ENCODE measurements at places on chromosomes 7 and 10. TPM values are rescaled to one million over a fixed set of nuclear protein-coding genes. Genes with fewer than 3 reads are reported as not detected.
A peak's percentile ranks its signal among the peaks of the same experiment; 100 is the strongest.

The SHH gene
- total RNA-seq, result 0.25 TPM

DNA sequence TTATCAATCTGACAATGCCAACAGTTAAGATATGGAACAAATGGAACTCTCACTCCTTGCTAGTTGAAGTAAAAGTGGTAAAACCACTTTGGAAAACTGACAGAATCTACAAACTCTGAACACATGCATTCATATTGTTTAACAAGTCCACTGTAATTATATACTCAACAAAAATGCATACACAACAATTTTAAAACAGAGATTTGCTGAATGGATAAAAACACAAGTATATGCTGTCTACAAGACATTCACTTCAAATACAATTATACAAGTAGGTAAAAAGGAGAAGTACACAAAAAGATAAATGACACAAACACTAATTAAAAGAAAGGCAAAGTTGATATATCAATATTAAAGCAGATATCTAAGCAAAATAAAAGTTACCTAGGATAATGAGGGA lies 9.2 kb upstream of the WNT2 start:
- DNase-seq, result no peak
- H3K36me3 ChIP-seq, result no peaks in the 10 kb centered on the region
- H3K4me1 ChIP-seq, result no peaks in the 10 kb centered on the region
- H3K27ac ChIP-seq, result no peak overlapping the region
- H3K27me3 ChIP-seq, result no peaks in the 10 kb centered on the region
- no peak overlapping the region for H3K4me3 ChIP-seq

DNA sequence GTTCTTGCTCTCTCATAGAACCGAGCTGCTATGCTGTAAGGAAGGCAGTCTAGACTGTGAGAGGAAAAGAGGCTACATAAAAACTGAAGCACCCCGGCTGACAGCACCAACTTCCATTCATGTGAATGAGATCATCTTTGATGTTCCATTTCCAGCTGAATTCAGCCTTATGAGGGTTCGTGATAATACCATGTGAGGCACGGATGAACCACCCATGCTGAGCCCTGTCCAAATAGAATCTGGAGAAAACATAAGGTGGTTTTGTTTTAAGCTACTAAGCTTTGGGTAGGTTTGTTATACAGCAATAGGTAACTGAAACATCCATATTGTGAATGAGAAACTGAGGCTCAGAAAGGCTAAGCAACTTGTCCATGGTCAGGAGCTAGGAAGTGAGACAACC lies 6.9 kb upstream of the VAX1 start:
- H3K4me3 ChIP-seq, result no peak overlapping the region
- H3K4me1 ChIP-seq, result no peaks in the 10 kb centered on the region
- no peak overlapping the region for H3K27ac ChIP-seq
- no peak for DNase-seq
- no peaks in the 10 kb centered on the region for H3K36me3 ChIP-seq
- no peaks in the 10 kb centered on the region for H3K27me3 ChIP-seq

The CHN2 gene
- total RNA-seq, result 11.0 TPM

- H3K27ac ChIP-seq, result no peak overlapping the region
- no peaks in the 10 kb centered on the region for H3K27me3 ChIP-seq
- no peaks in the 10 kb centered on the region for H3K4me1 ChIP-seq
- no peak overlapping the region for H3K4me3 ChIP-seq
These were observed 24.0 kb upstream of the DPYSL4 start for GRCh38 chr10:132162590-132163277.

DNA sequence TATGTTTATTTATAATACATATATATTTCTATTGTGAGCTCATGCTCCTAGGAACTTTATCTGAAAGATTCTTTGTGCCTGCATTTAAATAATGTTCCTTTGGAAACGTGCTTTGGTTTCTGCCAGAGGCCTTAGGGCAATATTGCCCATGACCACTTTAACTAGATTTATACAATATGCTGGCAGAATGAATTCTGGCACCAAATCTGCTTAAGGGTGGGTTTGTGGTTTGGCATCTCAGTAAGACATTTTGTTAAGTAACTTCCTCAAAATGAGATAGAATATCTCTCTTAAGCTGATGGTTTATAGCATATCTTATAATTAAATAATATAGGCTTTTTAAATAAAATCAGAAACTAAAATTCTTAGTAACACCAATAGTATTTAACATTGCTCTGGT lies 252.9 kb downstream of the RNLS start:
- no peak overlapping the region for H3K27ac ChIP-seq
- no peaks in the 10 kb centered on the region for H3K36me3 ChIP-seq
- no peaks in the 10 kb centered on the region for H3K27me3 ChIP-seq
- DNase-seq, result no peak
- H3K4me3 ChIP-seq, result no peak overlapping the region

DNA sequence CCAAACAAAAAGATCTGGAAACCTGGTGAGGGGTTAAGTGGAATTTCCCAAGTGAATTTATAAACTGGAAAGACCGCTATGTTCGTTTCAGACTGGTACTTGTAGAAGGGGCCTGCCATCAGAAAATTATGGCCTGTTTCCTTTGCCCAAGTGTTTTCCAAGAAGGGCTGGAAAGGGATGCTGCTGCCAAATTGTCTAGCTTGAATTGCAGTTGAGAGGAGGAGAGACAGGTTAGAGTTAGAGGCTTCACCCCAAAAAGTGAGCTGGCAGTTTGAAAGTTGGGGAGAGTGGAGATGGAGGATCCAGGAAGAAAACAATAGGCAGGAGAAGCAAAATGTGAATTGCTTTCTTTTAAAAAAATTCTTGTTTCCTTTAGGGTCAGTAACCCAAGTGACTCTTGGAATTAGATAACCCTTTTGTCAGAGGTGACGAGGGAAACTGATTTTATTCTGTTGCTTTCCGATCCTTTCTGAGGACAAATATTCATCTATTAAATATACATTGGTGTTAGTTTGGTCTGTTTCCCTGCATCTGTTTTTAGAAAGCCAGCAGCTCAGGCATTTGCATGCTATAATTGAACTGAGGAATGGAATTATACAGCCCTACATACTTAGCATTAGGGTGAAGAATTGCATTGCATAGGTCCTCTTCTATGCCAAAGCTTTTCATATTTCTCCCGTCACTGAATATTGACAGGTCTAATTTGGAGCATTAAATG lies 82.5 kb upstream of the PRR15 start:
- peaks cover 8% of the 10 kb centered on the region for H3K4me1 ChIP-seq
- DNase-seq, result no peak
- no peak overlapping the region for H3K27ac ChIP-seq
- H3K36me3 ChIP-seq, result no peaks in the 10 kb centered on the region
- no peaks in the 10 kb centered on the region for H3K27me3 ChIP-seq

The SLC16A9 gene
- total RNA-seq, result 3.7 TPM

DNA sequence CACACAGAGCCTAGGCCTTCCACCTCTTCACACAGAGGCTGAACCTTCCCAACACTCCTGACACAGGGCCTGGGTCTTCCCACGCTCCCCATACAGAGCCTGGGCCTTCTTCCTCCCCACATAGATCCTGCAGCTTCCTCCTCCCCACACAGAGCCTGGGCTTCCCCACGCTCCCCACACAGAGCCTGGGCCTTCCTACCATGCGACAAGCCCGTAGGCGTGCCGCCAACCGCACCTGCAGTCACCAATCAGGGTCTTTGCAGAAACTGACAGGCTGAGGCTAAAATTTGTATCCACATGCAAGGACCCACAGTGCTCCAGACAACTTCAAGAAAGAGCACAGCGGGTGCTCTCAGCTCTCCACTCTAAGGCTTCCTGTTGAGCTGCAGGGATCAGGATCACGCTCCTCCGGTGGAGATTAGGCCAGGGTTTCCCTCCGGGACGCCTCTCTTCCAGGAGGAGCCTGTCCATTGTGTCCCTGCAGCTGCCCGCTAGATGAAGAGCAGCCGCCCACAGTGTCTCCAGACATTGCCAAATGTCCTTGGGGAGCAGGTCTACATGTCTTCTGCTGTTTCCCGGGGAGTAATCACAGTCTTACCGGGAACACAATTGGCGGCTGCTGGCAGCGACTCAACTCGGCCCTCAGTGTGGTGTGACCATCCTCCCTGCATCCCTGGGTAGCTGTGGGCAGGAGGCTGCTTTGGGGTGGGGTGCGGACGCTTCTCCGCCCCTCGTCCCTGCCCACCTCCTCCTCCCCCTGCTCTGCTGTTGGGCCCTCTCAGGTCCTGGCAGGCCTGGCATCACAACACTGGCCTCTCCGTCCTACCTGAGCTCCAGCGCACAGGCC lies 9.7 kb downstream of the CFAP46 start:
- H3K36me3 ChIP-seq, result no peaks in the 10 kb centered on the region
- no peaks in the 10 kb centered on the region for H3K4me1 ChIP-seq
- H3K4me3 ChIP-seq, result no peak overlapping the region
- DNase-seq, result no peak

The TRIL gene
- 11.0 TPM for total RNA-seq

- H3K27ac ChIP-seq, result no peak overlapping the region
- H3K27me3 ChIP-seq, result no peaks in the 10 kb centered on the region
- no peak for DNase-seq
- H3K4me3 ChIP-seq, result no peak overlapping the region
These were observed 65.2 kb upstream of the OGDHL start for GRCh38 chr10:49827297-49827696.

The PTPN20 gene
- total RNA-seq, result 1.5 TPM

GRCh38 chr10:121157998-121158397 lies 306.8 kb downstream of the WDR11 start:
- H3K36me3 ChIP-seq, result no peaks in the 10 kb centered on the region
- no peaks in the 10 kb centered on the region for H3K4me1 ChIP-seq
- no peak for DNase-seq
- no peak overlapping the region for H3K4me3 ChIP-seq
- no peak overlapping the region for H3K27ac ChIP-seq

DNA sequence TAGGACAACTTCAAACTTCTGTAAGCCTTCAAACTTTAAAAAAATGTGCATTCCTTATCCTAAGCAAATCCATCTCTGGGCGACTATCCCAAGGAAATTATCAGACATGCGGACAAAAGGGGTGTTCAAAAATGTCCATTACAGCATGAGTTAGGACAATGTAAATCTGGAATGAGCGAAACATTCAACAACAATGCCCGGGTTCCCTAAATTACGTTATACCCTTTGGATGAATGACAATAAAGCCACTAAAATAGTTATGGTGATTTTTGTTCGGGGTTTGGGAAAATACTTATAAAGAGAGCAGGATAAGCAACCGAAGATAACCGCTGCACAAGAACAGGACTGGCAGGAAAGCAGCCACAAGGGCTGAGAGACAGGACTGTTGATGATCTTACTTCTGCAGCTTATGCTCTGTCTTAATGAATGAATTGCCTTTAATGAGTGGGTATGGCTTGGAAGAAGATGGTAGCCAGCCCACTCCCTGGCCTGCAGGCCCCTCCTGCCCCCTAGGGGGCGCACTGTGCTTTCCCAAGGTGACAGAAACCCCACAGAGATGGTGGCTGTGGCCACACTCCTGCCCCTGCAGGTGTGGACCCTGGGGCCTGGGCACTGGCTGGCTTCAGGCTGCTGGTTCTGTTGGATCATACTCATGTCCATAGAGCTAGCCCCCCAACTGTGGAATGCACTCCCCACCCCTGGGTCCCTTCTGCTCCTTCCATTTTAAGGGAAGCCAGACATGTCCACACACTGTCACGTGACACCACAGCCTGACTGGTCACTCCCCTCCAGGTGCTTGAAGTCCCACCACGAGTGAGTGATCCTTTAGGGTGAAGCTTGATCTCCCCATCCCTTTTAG lies 45.0 kb downstream of the ZCCHC24 start:
- peaks cover 83% of the 10 kb centered on the region for H3K4me1 ChIP-seq
- H3K36me3 ChIP-seq, result no peaks in the 10 kb centered on the region
- DNase-seq, result no peak
- no peak overlapping the region for H3K4me3 ChIP-seq

GRCh38 chr10:25501912-25502311 lies 327.1 kb downstream of the GPR158 start:
- H3K27me3 ChIP-seq, result no peaks in the 10 kb centered on the region
- no peak overlapping the region for H3K27ac ChIP-seq
- H3K4me3 ChIP-seq, result no peak overlapping the region

- H3K4me1 ChIP-seq, result no peaks in the 10 kb centered on the region
- no peaks in the 10 kb centered on the region for H3K27me3 ChIP-seq
- no peak for DNase-seq
- no peak overlapping the region for H3K27ac ChIP-seq
These were observed 11.4 kb upstream of the RASGEF1A start for GRCh38 chr10:43278216-43278615.

GRCh38 chr10:62815381-62816075 lies 638 bp downstream of the EGR2 start:
- no peak overlapping the region for H3K27ac ChIP-seq
- no peaks in the 10 kb centered on the region for H3K27me3 ChIP-seq
- peaks cover 40% of the 10 kb centered on the region for H3K4me1 ChIP-seq
- no peaks in the 10 kb centered on the region for H3K36me3 ChIP-seq
- peak; percentile 88 for DNase-seq

The GRID1 gene
- 7.1 TPM for total RNA-seq

Measured in vagina (tissue), 2 donors.